ENCODE measurements at places on chromosomes 1 and 21.

GRCh38 chr1:150477733-150478132, 9.5 kb upstream of the TARS2 start:
- DNase-seq = no peak

- no peak for DNase-seq
These were observed 24.6 kb downstream of the RPS6KA1 start for GRCh38 chr1:26553942-26554682.

- DNase-seq = no peak
These were observed 132.3 kb downstream of the BEND5 start for GRCh38 chr1:48644190-48644900.

DNA sequence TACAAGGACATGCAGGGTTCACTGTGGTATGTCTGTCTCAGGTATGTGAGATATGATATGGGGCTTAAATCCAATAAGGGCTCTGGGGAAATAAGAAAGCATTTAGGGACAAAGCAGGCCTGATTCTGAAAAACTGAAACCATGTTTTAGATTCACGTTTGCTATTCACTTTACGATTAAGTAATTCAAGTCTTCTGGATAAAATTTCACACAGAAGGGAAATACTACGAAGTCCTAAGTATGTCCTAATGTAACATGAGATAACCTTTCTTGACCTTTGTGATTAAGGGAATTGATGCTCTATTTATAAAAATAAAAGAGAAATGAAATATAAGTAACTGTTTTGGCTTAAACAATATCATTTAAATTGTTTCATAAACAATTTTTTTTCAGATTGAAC, 55.4 kb downstream of the HNRNPR start:
- DNase-seq = no peak

GRCh38 chr1:18748435-18748834, 111.0 kb downstream of the TAS1R2 start:
- DNase-seq = no peak

GRCh38 chr21:37509802-37510393, 143.3 kb downstream of the DYRK1A start:
- no peak for DNase-seq

DNA sequence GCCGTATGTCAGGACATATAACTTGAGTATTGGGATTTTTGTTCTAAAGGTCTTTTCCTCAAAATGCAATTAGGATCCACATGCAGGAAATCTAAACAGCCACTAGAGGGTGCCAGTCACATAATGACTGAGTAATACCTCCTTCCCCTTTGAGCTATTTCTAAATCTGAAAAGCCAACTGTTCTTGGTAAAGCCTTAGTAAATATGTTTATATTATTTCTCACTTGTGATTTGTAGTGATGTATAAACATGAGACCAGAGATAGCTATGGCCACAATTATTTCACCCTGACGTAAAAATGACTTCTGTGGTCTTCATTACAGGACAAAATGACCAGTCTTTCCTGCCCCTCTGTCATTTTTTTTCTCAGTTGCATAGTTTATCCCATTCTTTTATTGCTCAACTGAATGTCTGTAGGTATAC, 41.0 kb upstream of the DR1 start:
- DNase-seq = peak; percentile 62

DNA sequence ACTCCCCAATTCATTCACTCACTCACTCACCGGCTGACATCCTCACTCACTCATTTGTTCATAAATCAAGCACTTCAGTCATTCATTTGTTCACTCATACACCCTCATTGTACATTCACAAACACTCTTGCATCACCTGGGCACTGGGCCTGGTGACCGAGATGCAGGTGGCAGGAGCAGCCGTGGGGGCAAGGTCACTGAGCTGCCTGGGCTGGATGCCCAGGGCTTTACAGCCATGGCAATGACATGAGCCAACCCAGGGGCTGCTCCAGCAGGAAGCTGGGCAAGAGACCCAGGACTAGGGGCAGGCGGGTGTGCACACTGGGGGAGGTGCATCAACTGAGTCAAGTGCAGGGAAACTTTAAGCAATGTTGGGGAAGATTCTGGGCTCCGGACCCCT, 113.6 kb upstream of the IGSF21 start:
- DNase-seq = no peak

DNA sequence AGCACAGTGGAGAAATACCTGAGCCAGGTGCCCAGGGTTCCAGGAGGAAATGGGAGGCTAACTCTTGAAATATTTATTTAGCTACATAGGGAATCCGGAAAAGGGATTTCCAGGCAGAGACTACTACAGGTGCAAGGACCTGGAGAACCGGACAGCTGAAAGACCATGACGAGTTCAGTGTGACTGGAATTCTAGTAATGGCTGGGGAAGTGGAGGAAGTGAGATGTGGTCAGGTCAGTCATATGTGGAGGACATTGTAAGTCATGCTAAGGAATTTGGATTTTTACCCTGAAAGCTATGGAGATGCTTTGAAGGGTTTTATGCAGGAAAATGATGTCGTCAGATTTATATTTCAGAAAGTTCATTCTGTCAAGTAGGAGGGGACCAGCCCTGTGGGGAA, 1.8 kb downstream of the CAP1 start:
- no peak for DNase-seq

GRCh38 chr1:206856674-206857464, 8.6 kb upstream of the IL20 start:
- no peak for DNase-seq

DNA sequence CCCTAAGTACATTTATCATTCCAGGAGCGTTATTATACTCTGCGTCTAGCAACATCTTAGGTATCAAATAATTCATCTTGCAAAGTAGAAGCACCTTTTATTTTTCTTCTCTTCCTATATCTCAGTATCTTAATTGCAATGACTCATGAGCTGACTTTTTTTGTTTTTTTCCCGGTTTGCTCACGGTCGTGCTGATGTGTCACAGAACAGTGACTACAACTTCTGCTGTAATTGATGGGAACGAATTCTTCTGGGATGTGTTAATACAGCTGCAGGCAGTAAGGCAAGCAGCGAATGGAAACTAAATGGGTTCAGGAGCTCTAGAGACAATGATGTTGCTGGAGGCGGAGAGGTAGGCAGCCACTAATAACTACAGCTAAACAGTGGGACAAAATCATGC, 89.8 kb upstream of the TMPRSS15 start:
- no peak for DNase-seq

GRCh38 chr1:157626099-157626498, 28.2 kb upstream of the FCRL4 start:
- DNase-seq = no peak

DNA sequence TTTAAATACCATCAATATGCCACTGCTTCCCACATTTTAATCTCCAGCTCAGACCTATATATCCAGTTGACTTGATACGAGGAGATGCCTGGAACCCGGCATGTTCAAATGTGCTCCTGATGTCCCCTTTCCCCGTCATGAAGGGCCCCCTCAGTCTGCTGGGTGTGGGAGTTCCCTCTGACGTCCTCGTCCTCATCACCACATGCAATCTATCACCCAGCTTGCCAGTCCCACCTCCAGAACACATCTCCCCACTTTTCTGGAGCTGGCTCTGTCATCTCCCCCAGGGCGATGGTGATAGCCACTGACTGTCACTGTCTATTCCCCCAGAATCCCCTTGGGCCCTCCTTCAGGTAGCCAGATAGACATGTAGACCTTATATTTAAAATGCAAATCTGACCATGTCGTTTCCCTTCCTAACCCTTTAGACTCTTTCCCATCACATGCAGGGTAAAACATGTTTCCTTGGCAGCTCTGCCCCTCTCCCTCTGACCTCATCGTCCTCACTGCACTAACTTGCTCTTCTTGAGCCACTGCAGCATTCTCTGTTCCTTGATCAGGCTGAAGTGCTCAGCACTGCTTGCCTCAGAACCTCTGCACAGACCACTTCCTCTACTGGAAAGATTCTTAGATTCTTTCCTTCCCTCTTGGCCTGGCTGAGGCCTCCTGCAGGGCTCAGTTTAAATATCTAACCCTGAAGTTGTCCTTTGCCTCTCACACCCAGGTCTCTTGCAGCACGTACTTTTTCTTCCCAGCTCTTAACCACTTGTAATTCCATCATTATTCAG, 7.4 kb downstream of the AZIN2 start:
- DNase-seq = no peak

DNA sequence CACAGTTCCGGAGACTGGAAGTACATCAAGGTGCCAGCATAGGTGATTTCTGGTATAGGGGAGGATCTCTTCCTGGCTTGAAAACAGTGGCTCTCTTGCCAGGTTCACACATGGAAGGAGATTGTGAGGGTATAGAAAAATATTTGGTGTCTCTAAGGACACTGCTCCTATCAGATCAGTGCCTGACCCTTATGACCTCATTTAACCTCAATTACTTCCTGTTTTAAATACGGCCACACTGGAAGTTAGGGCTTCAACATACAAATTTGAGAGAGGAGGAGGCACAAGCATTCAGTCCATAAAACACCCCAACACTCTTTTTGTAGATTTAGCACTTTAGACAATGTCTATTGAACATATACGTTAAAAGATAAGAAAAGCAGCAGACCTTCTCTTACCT, 37.0 kb downstream of the COL6A1 start:
- DNase-seq = no peak

GRCh38 chr1:5010656-5011055, 356.2 kb downstream of the AJAP1 start:
- no peak for DNase-seq

DNA sequence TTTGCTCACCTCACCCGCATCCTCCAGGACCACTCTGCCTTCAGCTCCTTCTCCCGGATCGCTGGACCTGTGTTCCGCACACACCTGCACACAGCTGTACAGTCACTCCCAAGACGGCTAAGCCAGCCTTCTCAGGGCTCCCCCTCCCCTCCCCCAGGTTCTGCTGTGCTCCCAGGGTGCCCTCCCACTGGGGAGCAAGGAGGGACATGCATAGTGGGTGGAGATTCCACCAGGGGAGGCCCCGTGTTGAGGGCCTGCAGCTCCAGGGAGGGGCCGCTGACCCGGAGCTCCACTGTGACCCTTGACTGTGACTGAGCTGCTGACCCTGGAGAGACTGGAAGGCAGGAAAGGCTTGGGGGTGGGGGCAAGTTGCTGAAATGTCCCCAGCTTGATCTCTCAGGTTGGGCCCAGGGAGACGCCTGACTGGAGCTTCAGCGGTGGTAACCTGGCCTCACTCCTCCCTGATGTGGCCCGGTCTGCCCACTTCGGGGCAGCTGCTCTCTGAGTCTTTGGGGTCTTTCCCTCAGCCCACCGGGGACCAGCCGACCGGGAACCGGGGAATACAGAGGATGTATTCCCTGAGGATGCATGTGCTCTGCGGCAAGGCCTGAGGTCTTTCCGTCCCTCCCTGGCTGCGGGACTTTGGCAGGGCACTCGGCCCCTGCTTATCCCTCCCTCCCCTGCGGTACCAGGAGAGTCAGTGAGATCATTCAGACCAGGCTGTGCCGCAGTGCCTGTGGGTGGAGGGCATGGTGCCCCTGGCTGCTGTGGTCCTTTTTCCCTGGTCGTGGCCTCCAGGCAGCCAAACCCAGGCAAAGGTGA, 28.6 kb upstream of the PLCH2 start:
- DNase-seq = no peak

DNA sequence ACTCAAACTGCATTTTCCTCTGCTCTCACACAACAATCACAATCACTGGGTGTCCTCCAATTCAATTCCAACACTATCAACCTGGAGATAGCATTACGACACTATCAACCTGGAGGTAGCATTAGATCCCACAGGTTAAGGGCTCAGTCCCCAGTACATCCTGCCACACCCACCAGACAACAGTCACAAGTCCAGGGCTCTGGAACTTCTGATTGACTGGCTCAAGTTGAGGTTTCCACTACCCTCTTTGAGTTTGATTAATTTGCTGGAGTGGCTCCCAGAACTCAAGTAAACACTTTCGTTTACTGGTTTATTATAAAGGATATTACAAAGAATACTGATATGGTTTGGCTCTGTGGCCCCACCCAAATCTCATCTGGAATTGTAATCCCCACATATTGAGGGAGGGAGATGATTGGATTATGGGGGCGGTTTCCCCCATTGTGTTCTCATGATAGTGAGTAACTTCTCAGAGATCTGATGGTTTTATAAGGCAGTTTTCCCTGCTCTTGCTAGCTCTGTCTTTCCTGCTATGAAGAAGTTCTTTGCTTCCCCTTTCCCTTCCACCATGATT, 49.6 kb upstream of the ARHGAP29 start:
- DNase-seq = no peak

DNA sequence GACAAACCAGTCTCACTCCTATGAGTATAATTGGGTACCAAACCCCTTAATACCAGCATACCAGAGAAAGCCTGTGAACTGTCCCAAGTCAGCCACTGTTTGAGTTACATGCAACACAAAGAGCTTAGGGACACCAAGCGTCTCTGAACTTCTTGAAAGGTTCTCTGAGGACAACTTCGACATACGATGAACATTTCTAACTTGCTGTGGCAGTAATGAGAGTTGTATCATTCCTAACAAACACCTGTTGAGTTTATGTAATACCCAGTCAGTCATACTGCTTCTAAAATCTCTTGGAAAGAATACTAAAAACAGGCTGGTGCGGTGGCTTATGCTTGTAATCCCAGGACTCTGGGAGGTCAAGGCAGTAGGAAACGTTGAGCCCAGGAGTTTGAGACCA, 18.4 kb downstream of the CCT8 start:
- DNase-seq = no peak

DNA sequence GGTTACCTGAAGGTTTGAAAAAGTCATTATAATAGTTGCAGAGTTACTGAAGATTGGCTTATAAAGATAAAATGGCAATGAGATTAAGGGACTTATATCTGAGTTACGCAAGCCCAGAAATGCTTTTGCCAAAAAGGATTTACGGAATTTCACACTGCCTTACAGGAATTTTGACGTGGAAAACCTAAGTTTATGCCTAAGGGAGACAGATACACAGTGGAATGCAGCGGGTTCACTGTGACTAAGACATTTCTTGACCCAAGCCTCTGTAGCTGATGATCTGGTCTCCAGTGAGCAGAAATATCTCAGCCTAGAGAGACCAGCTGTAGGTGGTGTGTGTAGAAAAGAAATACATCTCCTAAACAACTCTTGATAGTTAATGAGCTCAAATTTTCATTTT, 10.1 kb upstream of the EXO1 start:
- DNase-seq = no peak

GRCh38 chr1:200262326-200262965, 147.4 kb downstream of the ZNF281 start:
- DNase-seq = no peak

DNA sequence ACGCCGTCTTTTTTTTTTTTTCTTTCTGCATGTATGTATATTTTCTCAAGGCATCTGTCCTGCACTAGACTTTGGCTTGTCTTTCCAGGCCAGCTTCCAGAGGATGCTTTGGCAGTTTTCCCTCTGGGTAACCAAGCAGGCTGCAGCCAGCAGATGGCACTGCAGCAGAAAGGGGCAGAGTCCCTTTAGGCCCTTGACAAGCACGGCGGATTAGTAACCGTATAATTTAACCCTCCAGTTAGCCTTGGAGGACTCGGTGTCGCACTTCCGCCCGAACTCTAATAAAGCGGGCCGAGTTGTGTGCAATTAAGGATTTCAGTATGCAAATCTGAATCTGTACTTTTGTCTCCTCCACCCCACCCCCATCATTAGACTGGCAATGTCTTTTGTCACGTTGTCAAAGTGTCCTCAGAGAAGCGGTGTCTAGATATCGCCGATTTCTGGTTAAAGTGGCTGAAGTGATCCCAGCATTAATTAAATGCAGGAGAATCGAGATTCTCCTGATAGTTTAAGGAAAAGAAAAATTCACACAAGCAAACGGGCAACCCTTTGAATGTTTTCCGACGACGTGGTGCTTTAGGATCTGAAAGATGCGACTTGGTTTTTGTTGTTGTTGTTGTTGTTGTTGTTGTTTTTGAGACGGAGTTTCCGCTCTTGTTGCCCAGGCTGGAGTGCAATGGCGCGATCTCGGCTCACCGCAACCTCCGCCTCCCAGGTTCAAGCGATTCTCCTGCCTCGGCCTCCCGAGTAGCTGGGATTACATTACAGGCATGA, 1.1 kb upstream of the TMEM167B start:
- peak; percentile 90 for DNase-seq

GRCh38 chr1:96095849-96096612, 625.6 kb upstream of the PTBP2 start:
- DNase-seq = peak; percentile 80

Data from NCI-H1105 (cell line).